Osteoblast (primary cell): ENCODE measurements at places on chromosomes 16 and 17.

DNA sequence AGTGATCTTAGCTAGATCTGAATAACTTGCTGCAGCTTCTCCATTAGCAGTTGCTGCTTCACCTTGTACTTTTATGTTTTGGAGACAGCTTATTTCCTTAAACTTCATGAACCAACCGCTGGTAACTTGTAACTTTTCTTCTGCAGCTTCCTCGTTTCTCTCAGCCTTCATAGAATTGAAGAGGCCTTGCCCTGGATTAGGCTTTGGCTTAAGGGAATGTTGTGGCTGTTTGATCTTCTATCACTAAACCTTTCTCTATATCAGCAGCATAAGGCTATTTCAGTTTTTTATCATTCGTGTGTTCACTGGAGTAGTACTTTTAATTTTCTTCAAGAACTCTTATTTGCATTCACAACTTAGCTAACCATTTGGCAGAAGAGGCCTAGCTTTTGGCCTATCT, 21.5 kb upstream of the TMEM92 start:
- no peak for DNase-seq

- no peak for DNase-seq
These were observed 43.9 kb upstream of the RCVRN start for GRCh38 chr17:9948928-9949327.

DNA sequence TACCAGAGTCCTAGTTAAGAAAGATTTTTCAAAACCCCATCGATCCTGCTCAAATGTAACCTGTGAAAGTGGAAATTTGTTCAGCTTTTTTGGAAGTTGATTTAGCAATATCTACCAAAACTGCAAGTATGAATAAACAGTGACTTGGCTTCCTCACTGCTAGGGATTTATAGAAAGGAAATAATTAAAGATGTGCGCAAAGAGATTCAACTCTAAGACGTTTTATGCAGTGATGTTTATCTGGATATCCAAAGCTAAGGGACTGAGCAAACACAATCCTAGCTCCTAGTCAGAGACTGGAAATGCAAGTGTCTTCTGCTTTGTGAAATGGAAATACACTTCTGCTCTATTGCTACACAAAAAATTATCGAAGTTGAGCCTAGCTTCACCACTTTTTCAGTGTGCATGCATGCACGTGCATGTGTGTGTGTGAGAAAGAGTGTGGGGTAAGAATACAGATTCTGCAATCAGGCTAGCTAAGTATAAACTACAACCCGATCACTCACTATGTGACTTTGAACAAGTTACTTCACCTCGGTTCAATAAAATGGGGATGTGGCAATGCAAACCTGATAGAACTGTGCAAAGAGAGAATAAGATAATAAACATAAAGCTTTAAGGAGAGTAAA, 52.1 kb upstream of the FOXF1 start:
- no peak for DNase-seq

- peak; percentile 96 for DNase-seq
These were observed 3.6 kb upstream of the HS3ST3B1 start for GRCh38 chr17:14297161-14297851.

DNA sequence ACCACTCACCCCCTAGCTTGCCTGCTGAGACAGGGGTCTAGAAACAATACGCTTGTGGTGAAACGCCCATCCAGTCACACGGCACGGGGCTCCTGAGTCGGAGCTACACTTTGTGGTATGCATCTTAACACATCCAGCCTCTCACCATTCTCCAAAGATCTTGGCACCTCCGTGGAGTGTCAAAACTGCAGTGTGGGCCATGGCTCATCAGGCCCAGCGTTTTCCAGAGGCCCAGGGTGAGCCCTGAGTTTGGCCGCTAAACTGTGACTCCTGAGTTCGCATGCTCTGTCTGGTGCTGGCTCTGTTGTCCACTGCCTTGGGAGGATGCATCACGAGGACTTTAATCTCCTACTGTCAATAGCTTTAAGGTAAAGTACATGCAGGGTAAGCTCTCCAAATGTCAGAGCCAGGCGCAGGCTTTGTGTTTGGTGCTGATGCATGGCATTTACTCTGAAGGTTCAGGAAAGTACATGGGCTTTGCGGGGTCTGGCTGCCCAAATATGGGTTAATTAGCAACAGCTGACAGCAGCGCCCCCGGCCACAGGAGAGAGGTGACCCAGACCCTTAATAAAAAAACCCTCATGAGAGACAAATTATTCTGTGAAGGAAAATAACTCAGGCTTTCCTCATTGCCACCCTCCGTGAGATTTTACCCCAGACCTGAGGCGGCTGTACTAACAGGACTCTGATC, 118.4 kb downstream of the CCDC182 start:
- peak; percentile 65 for DNase-seq

- peak; percentile 84 for DNase-seq
These were observed 17.6 kb downstream of the ABCC1 start for GRCh38 chr16:15966836-15967546.

DNA sequence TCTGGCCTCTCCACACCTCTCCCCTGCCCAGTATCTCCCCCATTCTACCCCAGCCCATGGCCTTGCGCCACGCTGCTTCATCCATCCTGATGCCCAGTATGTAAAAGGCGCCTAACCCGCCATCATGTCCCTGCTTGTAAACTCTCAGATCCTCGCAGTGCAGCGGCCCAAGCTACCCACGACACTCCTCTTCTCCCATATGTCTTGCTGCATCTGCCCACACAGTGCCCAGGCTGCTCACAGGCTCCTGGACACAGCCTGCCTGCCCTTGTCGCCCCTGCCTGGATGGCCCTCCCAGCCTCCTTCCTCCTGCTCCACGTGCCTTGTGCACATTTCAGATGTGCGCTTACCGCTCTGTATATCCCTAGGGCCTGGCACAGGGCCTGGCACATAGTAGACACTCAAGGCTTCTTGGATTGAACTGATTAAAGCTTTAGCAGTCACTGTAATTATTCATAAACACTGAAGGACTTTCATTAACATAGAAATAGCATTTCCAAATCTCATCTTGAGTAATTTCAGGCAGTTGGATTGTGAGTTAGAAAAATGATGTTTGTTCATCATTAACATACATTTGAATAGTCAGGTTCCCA, 129.1 kb downstream of the CLEC16A start:
- DNase-seq = peak; percentile 1

GRCh38 chr17:9672691-9673090, 27.4 kb downstream of the USP43 start:
- no peak for DNase-seq

DNA sequence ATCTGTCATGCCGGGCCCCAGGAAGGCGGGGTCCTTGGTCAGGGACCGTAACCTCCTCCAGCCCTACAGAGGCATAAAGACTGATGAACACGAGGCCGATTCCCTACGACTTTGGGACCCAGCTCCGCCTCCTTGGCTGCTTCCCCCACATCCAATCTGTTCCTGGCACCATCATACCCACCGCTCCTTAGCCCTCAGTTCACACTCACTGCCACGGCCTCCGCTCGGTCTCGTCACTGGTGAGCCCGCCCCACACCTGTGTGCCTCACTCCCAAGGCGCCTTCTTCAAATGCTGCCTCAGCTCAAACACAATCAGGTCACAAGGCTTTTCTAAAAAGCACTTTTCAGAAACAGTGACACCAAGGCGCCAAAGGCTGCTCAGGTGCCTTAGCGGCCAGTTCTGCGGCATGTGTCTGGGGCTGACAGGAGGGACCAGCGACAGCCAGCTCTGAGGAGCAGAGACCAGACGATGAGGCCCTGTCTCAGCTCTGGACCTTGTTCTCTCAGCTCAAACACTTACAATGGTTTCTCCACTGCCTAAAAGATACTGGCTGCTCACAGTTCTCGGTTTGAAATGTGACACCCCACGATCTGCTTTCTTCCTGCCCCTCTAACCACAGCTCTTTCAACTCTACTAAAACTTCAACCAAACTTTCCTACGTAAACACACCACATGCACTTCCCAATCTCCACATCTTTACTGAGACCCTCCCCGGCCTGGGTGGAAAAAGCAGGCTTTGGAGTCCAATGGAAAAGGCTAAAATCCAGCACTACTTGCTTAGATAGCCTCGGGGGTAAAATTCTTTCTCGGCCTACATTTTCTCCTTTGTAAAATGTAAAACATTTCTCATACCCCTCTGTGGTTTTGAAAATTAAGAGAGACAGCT, 33.2 kb downstream of the CYB5D2 start:
- no peak for DNase-seq

DNA sequence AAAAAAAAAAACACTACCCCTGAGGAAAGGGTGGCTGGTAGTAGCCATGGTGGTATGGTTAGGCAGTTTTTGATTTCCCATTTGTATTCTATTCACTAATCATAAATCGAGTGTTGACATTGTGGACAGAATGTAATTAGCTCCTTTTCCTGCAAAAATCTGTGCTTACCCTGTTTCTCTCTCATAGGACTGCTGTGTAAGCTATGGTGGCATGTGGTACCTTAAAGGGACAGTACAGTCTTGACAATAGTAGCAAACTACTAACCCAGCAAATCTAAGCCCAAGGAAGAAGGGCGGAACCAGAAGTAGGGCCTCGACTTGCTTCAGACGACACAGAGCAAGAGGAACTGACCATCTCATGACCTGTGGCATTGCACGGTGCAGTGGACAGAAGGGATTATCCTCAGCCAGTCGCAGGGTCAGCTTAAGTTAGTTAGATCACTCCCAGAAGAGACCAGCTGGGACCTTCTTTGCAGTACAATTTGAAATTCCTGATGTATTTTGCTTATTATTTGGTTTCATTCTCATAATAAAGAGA, 36.3 kb downstream of the POLR3E start:
- DNase-seq = peak; percentile 2

GRCh38 chr17:44219616-44220212, at the start of gene UBTF:
Gene UBTF, minus strand, starts transcription at chr17:44219675. Its CDS starts 1,446 bp downstream, at chr17:44218229.
- peak; percentile 88 for DNase-seq

DNA sequence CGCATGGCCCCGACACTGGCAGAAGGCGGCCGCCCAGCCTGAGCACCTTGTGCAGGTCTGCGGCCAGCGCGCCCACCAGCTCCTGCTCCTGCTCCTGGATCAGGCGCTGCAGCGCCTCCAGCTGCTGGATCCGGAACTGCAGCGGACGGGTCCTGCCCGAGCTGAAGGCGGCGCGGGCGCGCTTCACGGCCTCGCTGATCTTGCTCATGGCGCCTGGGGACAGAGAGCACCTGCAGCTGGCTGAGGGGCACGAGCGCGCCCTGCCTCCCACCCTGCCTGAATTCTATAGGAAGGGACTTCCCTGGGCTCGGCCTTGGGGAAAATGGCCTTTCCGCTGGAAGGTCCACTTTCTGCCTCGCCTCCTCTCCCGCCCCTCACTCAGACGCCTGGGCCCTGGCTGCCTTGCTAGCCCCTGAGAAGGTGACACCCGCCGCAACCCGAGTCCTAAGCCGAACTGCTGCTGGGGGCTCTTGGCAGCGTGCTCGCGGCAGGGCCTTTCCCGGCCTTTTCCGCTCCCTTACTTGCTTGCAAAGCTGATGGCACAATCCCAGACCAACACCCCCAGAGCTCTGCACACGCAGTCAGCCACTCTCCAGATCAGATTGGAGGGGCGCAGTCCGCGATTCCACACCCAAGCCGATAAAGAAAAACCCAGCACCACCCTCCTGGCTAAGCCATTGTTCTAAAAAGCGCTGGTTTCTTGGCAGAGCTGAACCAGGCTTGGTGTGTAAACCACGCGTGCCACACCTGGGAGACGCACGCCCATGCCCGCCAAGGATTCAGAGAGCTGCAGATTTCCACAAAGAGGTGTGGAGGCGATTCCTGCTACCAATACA, 3.0 kb downstream of the ALDH3A1 start:
- DNase-seq = peak; percentile 98

DNA sequence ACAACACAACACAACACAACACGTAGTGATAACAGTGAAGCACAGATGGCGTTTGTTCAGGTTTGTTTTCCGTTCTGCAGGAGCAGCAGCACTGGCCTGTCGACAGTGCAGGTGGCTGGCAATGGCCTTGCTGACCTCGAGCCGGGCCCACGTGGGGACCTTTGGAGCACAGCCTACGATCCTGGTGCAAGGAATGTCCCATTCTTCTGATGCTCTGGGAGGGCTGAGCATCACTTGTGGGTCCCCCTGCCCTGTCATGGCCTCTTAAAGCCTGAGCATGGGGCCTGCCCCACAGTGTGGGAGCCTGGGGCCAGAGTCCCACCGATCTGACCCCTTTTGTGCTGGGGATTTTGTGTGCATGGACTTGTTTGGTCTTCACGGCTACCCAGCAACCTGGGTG, 6.8 kb downstream of the MAP2K3 start:
- DNase-seq = peak; percentile 74

DNA sequence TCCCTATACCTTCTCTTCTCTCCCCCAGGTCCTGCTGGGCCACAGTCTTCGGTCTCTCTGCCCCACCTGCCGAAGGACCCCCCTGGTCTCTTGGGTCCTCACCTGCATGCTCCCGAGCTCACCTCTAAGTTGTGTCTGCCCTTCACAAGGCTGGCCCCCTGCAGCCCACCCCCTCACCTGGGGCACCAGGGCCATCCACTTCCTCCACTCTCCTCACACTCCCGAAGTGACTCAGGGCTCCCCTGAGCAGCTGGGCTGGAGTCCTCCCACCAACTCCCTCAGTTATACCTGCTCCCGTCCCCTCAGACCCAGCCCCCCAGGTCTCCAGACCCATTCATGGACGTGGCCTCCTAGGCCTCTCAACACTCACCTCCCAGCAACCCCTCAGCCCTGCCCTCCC, 822.0 kb downstream of the KCNJ18 start:
- DNase-seq = no peak

GRCh38 chr16:71927383-71927782, 32.1 kb downstream of the IST1 start:
- DNase-seq = no peak

DNA sequence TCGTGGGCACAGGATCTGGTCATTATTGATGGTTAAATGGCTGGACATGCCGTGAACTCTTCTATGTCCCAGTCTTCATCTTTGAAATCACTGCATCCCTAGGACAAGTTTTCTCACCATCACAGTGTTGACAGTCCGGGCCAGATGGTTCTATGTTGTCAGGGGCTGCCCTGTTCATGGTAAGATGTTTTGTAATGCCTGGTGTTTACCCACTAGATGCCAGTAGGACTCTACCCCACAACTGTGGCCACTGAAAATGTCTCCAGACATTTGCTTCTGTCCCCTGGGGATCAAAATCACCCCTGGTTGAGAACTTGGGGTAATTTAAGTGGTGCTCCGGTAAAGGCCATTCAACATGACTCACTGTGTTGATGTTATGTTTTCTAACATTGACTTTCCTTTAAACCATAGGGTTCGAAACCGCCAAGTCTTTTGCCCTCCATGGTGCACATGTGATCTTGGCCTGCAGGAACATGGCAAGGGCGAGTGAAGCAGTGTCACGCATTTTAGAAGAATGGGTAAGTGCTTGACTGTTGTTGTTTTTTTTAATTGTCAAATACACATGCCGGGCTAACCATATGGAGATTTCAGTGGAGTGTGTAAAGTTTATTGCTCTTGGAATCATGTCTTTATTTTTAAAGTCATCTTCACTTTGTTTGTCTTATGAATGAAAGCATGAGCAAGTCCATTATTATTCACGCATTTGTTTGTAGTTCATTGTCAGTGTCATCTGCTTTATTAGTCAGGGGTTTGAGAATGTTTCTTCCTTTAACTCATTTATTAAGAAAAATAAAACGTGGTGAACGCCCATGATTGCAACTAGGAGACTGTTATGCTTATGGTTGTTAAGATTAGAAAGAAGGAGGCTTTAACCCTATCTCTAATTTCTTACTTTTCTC, 64.6 kb downstream of the WWOX start:
- DNase-seq = no peak
